ENCODE measurements at places on chromosomes 12 and 14.

DNA sequence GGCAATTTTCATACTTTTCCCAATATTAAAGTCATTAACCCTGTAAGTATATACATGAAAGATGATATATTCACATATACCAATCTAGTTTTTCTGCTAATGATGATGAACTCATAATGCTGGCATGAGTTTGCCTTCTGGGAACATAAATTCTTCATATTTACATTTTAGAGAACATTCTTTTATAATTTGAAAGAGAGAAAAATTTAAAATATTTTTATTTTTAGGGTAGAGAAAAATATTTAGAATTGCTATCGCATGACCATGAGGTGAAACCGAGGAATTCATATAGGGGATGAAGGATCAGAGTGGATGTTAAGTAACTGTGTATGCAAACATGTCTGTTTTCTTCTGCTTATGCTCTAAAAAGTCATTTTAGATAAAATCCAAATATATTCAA, 825.3 kb upstream of the FLRT2 start:
- H3K27me3 ChIP-seq = no peaks in the 10 kb centered on the region
- no peak overlapping the region for H3K27ac ChIP-seq
- H3K4me1 ChIP-seq = no peaks in the 10 kb centered on the region
- H3K4me3 ChIP-seq = no peak overlapping the region
- no peak for DNase-seq
- no peaks in the 10 kb centered on the region for H3K36me3 ChIP-seq

- H3K36me3 ChIP-seq = no peaks in the 10 kb centered on the region
- no peak overlapping the region for H3K4me3 ChIP-seq
- no peak overlapping the region for H3K27ac ChIP-seq
- H3K4me1 ChIP-seq = no peaks in the 10 kb centered on the region
- H3K27me3 ChIP-seq = no peaks in the 10 kb centered on the region
These were observed 311.9 kb downstream of the AACS start for GRCh38 chr12:125377093-125377492.

DNA sequence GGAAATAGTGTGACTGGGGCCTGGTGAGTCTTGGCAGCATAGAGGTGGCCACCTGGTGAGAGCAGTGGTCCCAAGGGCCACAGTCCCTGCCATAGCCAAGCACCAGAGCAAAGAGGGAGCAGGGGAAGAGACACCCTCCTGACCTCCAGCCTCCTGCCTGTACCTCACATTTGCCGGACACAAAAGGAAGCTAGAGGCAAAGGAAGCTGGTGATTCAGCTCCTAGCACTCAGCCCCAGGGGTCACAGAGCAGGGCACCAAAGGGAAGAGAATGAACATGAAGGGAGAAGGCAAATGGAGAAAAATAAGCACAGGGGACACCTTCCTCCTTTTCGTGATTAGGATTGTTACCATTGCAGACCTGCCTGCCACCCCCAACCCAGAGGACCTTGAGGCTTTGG, 216.8 kb downstream of the ZFP36L1 start:
- DNase-seq = no peak
- no peaks in the 10 kb centered on the region for H3K4me1 ChIP-seq
- H3K27me3 ChIP-seq = no peaks in the 10 kb centered on the region

DNA sequence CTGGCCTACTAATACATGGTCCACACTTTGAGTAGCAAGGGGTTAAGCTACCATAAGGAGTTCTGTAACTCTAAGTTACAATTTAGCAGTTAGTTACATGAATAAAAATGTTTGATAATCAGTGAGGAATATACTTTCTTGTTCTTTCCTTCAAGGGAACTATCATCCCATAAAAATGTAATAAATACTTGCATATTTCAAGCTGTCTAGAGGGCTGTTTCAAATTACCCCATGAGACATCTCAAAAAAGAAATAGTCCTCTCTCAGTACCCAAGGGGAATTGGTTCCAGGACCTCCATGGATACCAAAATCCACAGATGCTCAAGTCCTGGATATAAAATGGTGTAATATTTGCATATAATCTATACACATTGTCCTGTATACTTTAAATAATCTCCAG, 48.7 kb upstream of the GNG2 start:
- H3K27ac ChIP-seq = no peak overlapping the region
- no peaks in the 10 kb centered on the region for H3K4me1 ChIP-seq
- H3K27me3 ChIP-seq = no peaks in the 10 kb centered on the region
- no peak overlapping the region for H3K4me3 ChIP-seq

- H3K4me3 ChIP-seq = no peak overlapping the region
- DNase-seq = no peak
- H3K4me1 ChIP-seq = no peaks in the 10 kb centered on the region
- no peak overlapping the region for H3K27ac ChIP-seq
- H3K27me3 ChIP-seq = no peaks in the 10 kb centered on the region
These were observed 923.3 kb downstream of the DIO2 start for GRCh38 chr14:79287976-79288375.

- no peaks in the 10 kb centered on the region for H3K27me3 ChIP-seq
- H3K36me3 ChIP-seq = peaks cover 10% of the 10 kb centered on the region
- DNase-seq = no peak
- H3K4me3 ChIP-seq = no peak overlapping the region
- H3K4me1 ChIP-seq = peaks cover 11% of the 10 kb centered on the region
- no peak overlapping the region for H3K27ac ChIP-seq
These were observed 16.6 kb downstream of the TFCP2 start for GRCh38 chr12:51156245-51156765.

- no peak for DNase-seq
- no peak overlapping the region for H3K4me3 ChIP-seq
- H3K27me3 ChIP-seq = no peaks in the 10 kb centered on the region
- H3K36me3 ChIP-seq = peaks cover 51% of the 10 kb centered on the region
These were observed 7.8 kb downstream of the GMFB start for GRCh38 chr14:54480830-54481562.

- peak; percentile 54 for DNase-seq
- peak within 1 kb of the TSS; percentile 84 for H3K27ac ChIP-seq
- H3K27me3 ChIP-seq = no peaks in the 10 kb centered on the region
- H3K4me3 ChIP-seq = peak within 1 kb of the TSS; percentile 50
- H3K36me3 ChIP-seq = no peaks in the 10 kb centered on the region
These were observed at the start of gene PLBD1 for GRCh38 chr12:14567351-14568162. PLBD1 (minus strand) TSS chr12:14567883; CDS start chr12:14567696, 187 bp downstream.

DNA sequence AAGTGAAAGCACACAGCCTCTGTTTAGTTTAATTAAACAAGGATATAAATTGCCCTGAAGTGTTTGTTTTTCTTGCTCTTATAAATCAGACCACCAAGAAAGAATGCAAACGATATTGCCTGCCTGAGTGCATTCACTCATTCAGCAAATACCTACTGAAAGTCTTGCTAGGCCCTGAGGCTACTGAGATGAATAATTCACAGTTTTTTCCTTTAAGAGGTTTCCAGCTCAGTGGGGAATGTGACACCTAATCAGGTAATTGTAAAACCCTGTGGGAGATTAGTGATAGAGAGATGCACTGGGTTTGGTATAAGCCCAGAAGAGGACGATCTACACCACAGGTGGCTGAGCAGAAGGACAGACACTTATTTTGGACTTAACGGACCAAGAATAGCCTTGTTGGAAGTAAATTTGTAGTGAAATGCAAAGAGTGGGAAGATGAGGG, 151.4 kb downstream of the SLC35F4 start:
- DNase-seq = no peak
- no peaks in the 10 kb centered on the region for H3K36me3 ChIP-seq
- H3K27me3 ChIP-seq = no peaks in the 10 kb centered on the region
- H3K4me1 ChIP-seq = no peaks in the 10 kb centered on the region
- H3K4me3 ChIP-seq = no peak overlapping the region

DNA sequence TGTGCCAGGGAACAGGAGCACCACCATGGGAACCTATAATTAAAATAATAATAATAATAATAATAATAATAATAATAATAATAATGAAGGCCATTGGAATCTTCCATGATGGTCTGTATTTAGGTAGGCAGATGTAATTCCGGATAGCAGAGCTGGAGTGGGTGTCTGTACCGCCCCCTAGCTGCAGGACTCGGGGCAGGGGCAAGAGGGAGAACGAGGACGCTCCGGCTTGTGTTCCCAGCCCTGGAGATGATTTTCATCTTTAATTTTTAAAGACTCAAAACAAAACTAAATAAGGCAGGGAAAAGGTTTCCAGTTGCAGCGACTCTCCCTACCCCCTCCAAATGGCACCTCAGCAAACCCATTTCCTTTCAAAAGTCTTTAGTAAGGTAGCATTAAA, 501.1 kb downstream of the VRK1 start:
- no peaks in the 10 kb centered on the region for H3K4me1 ChIP-seq
- H3K27me3 ChIP-seq = no peaks in the 10 kb centered on the region
- DNase-seq = peak; percentile 50
- H3K4me3 ChIP-seq = no peak overlapping the region

- no peaks in the 10 kb centered on the region for H3K27me3 ChIP-seq
- H3K4me1 ChIP-seq = peaks cover 3% of the 10 kb centered on the region
- DNase-seq = no peak
- H3K4me3 ChIP-seq = no peak overlapping the region
- no peak overlapping the region for H3K27ac ChIP-seq
These were observed 27.4 kb upstream of the BATF start for GRCh38 chr14:75494896-75495295.

- no peak overlapping the region for H3K4me3 ChIP-seq
- no peak for DNase-seq
- H3K36me3 ChIP-seq = no peaks in the 10 kb centered on the region
- H3K27me3 ChIP-seq = peaks cover 4% of the 10 kb centered on the region
These were observed 18.2 kb downstream of the IFNG-AS1 start for GRCh38 chr12:68007466-68007865.

GRCh38 chr12:41983394-41983793, 161.3 kb downstream of the GXYLT1 start:
- no peaks in the 10 kb centered on the region for H3K36me3 ChIP-seq
- no peak overlapping the region for H3K4me3 ChIP-seq
- no peaks in the 10 kb centered on the region for H3K27me3 ChIP-seq

- no peak for DNase-seq
- H3K36me3 ChIP-seq = no peaks in the 10 kb centered on the region
- H3K4me3 ChIP-seq = no peak overlapping the region
- no peak overlapping the region for H3K27ac ChIP-seq
- no peaks in the 10 kb centered on the region for H3K27me3 ChIP-seq
These were observed 135.1 kb upstream of the PDZRN4 start for GRCh38 chr12:41053046-41053445.

GRCh38 chr12:105581420-105581819, 250.9 kb downstream of the C12orf75 start:
- no peak for DNase-seq
- no peaks in the 10 kb centered on the region for H3K27me3 ChIP-seq
- H3K4me1 ChIP-seq = no peaks in the 10 kb centered on the region
- H3K36me3 ChIP-seq = no peaks in the 10 kb centered on the region

DNA sequence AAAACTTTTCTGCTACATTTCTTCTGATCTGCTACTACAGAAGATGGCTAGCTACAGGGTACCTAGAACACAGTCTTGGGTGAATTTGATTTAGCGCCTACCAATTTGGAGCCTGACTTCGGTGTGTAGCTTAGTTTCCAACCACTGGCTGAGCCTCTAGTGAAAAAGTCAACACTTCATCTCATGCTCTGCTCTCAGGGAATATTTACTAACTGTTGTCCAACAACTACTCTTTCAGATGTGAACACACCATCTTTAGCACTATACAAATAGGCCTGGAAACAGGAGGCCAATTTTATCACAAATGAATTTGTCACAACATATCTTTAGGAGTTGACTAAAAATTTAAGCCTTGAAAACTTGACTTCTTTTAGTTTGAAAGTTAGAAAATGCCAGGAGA, 167.9 kb downstream of the NELL2 start:
- H3K4me1 ChIP-seq = no peaks in the 10 kb centered on the region
- no peak overlapping the region for H3K4me3 ChIP-seq
- no peak for DNase-seq
- no peaks in the 10 kb centered on the region for H3K36me3 ChIP-seq
- H3K27me3 ChIP-seq = no peaks in the 10 kb centered on the region
- no peak overlapping the region for H3K27ac ChIP-seq

DNA sequence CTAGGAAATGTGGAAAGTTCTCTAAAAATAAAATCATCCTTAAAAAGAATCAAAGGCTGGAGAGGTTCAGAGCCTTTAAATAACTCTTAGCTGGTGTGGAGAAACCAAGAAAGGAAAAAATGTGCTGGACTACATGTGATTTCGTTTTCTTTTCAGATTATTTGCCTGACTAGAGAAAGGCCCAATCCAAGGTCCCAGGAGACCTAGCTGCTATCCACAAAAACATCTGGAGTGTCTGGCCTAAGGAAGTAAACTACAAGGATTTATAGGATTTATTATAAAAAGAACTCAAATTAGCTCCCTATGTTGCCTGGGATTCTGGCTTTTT, 774 bp upstream of the TMEM30B start:
- DNase-seq = no peak
- no peaks in the 10 kb centered on the region for H3K36me3 ChIP-seq
- H3K4me3 ChIP-seq = no peak overlapping the region
- no peak overlapping the region for H3K27ac ChIP-seq
- no peaks in the 10 kb centered on the region for H3K27me3 ChIP-seq
- no peaks in the 10 kb centered on the region for H3K4me1 ChIP-seq

DNA sequence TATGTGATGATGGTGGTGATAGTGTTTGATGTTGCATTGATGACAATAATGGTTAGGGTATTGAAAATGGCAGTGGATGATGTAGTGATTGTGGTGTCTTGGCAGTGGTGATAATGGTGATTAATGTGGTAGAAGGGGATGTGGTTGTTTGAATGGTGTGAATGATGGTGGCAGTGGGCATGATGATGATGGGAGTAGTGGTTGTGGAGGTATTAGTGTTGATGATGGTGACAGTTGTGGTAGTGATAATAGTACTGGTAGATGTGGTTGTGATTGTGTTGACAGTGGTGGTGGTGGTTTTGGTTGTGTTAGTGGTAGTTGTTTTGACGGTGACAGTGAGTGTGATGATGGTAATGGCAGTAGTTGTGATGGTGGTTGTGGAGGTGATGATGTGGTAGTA, 1049.0 kb downstream of the VRK1 start:
- no peak for DNase-seq
- H3K4me1 ChIP-seq = no peaks in the 10 kb centered on the region
- H3K36me3 ChIP-seq = no peaks in the 10 kb centered on the region
- no peak overlapping the region for H3K4me3 ChIP-seq
- H3K27ac ChIP-seq = no peak overlapping the region
- no peaks in the 10 kb centered on the region for H3K27me3 ChIP-seq

DNA sequence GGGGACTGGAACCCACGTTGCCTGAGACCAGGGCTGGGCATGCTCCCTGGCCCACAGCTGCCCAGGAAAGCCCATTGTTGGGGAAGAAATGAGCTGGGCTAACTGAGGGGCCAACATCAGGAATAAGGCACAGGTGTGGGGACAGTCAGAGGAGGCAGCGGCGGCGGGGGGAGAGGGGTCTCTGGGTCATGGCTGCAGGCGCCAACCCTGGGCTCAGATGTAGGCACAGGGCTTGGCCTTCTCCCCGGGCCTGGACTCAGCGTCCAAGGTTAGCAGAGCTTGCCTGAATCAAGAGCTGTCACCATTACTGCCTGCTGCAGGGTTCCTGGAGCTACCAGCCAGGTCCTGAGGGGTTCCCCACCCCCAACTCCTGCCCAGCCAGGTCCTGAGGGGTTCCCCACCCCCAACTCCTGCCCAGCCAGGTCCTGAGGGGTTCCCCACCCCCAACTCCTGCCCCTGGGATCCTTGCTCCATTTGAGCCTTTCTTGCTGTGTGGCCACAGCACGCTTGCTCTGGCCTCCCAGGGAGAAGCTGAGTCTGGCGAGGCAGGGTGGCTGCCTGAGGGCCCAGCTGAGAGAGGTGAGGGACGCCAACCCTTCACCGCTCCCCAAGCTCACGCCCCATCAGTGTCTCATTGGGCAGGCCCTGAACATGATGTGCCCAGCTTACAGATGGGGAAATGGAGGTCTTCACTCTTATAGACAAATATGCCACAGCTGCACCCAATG, 6.2 kb downstream of the CHGA start:
- no peaks in the 10 kb centered on the region for H3K36me3 ChIP-seq
- H3K27ac ChIP-seq = no peak overlapping the region
- no peak for DNase-seq
- H3K4me1 ChIP-seq = no peaks in the 10 kb centered on the region
- H3K4me3 ChIP-seq = no peak overlapping the region
